NCI-H446 treated with DMSO at 0.1 percent for 48 hours (cell line): ENCODE measurements at places on chromosomes 12 and 14.

- DNase-seq: no peak
These were observed 128.6 kb upstream of the PLEKHG7 start for GRCh38 chr12:92574051-92574783.

DNA sequence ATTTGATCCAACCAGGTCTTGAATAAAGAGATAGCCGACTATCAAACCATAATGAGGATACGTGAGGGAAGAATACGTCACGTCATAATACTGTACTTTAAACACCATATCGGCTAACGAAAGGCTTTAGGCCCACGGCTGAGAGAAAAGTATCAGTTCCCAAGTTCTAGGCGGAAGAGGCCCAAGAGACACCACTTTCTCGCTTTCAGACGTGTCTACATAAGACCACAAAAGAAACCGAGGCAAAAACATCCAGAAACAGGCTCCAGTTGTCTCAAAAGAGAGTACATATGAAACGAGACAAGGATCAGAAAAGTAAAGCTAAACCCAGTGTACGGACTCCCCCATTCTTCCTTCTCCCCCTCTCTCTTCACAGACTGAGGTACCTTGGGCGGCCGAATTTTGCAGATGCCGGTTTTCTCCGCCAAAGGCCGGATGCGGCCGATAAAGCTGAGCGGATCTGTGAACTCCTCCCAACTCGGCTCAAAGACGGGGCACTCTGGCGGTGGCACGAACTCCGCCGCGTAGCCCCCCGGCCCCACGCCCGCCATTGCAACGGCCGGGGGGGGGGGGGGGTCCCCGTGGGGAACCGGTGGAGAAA, 479 bp downstream of the KDM5A start:
- no peak for DNase-seq

- no peak for DNase-seq
These were observed 32.9 kb upstream of the ZFP36L1 start for GRCh38 chr14:68825729-68826128.

DNA sequence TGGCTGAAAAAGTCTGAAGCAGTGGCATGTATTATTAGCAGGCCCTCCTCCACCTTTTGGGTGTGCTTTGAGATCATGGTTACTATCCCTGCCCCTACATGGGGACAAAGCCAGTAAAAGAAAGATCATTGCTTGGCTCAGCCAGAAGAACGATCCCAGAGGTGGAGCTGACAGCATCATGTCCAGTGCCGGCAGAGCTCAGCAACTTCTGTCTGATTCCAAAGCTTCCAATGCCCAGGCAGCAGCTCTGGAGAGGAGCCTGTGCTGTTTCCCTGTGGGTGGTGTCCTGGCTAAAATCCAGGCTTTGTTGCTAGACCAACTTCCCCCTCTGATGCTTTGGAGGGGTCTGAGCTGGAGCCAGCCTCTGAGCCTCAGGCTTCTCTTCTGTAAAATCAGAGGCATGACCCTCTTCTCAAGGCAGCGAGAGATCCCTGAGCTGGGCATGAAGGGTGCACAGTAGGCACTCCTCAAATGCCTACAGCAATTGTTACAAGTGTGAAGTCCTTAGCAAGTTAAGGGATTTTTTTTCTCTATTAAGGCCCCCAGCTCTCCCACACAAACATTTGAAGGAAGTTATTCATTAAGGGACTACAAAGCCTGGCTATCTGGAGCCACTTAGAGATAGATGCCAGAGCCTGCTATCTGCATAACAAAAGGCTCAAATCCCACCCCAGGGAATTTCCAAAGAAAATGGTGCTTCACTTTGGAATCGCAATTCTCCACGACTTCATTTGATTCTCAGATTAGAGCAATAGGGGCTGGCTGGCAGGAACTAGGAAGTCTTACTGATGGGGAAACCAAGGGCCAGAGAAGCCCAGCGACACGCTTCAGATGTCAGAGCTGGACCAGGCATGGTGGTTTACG, 10.9 kb upstream of the GSC start:
- no peak for DNase-seq

DNA sequence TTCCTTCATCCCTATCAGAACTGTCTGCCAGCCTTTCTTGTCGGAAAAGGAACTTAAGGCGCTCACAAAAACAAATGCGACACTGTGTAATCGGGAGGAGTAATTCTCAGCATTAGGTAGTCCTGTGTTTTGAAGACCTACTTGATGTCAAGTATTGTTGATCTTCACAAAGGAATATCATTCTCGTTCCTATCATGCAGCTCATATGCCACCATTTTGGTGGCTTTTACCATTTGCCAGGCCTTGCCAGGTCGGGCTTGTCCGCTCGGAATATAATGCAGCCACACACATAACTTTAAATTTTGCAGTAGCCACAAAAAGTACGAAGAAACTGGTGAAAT, 903 bp upstream of the PPP4R3A start:
- DNase-seq: no peak
